CD4-positive, alpha-beta T cell treated with Interleukin-10 for 1 hour (primary cell): ENCODE measurements at places on chromosomes 7 and 10.
A peak's percentile ranks its signal among the peaks of the same experiment; 100 is the strongest.

DNA sequence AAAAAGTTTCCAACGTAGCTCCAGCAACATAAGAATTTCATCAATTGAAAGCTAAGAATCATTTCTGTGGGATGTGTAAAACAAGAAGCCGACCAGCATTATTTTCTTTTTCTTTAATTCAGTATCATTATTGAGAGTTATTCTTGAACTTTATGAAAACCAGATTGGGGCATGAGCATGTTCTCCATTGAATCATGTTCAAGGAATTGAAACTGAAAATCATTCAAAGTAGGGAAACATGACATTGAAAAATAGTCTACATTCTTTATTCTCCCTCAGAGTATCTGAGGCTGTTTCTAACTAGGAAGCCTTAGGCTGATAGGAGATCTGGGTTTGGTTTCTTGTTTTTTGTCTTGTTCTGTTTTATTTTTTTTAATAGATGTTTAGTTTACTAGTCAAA is 253.7 kb downstream of the DYNC1I1 start:
- no peak for DNase-seq

DNA sequence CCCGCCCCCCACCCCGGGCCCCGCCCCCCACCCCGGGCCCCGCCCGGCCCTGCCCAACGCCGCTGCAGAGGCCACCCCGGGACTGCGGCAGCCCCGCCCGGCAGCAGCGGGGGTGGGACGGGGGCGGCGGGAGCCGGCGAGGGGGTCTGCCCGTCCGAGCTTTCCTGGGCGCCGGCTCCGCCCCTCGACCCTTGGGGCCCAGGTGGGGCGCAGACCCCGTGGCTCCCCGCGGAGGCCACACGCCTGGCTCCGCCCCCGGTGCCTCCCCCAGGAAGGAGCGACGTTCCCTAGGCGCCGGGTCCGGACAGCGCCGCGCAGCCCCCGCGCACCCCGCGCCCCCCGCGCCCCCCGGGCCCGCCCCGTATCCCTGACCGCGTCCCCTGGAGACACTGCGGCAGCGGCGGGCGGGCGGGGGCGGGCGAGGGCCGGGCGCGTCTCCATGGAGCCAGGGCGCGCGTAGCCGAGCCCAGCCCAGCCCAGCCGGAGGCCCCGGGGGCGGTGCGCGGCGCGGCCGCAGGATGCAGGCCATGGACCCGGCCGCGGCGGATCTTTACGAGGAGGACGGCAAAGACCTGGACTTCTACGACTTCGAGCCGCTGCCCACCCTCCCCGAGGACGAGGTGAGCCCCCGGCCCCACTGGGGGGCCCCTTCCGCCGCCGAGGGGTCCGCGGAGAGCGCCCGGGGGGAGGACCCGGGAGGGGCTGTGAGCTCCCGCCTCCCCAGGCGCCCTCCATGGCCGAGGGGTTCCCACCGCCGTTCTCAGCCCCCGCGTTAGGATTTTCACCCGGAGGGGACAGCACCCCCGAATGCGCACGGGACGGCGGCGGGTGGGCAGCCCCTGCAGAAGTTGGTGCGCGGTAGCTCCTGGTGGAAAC is at the start of gene KNDC1:
Gene KNDC1, plus strand, starts transcription at position 270 of the 876 bp plus-strand sequence. Its CDS starts 249 bp downstream, at position 519.
- peak; percentile 17 for DNase-seq

- no peak for DNase-seq
Measured at GRCh38 chr10:112184052-112184371, 447 bp upstream of the GPAM start.

- DNase-seq, result no peak
Measured at GRCh38 chr7:43735802-43736603, 6.7 kb upstream of the COA1 start.

- DNase-seq, result no peak
Measured at GRCh38 chr10:72953687-72954086, 919 bp downstream of the PLA2G12B start.

- DNase-seq, result no peak
Measured at GRCh38 chr7:3438352-3438751, 137.3 kb downstream of the SDK1 start.

GRCh38 chr7:7292085-7292484 is 109.7 kb downstream of the C1GALT1 start:
- DNase-seq, result no peak

DNA sequence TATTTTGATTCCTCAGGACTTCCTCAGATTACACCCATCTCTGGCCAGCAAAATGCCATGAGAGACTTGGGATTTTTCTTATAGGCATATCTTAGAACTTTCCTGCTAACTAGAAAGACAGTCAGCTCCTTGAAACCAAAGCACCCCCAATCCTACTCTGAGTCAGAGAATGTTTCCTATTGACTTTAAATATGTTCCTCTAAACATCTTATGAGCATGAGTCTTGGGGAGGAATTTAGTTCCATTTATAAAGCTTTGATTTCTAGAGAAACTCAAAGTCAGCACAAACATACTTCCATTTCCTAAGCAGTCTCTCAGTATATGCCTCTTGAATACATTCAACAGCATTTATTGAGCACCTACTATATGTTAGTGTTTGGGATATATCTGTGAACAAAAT is 128.5 kb downstream of the INHBA start:
- no peak for DNase-seq

DNA sequence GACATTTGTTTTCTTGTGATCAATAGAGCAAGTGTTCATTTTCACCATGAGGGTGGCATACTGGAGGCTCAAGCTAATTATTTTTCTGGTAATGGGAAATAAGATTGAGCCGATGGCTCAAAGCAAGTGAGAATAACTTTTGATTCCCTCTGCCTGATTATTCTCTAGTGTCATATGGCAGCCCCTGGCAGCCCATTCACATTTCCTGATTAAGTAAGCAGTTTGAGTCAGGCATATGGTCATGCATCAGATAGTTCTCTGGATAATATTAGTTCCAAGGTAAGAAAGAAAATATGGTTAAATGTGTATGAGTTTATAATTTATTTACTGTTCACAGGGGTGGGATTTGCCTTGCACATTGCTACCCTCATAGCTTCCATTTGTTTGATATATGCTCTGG is 109.2 kb downstream of the DYNC1I1 start:
- DNase-seq, result no peak
